Endothelial cell of umbilical vein (primary cell): ENCODE measurements at places on chromosomes 13 and 19. TPM values are rescaled to one million over a fixed set of nuclear protein-coding genes. Genes with fewer than 3 reads are reported as not detected.

ZNF649 gene
- 8.6 and 9.0 TPM in 2 replicates for total RNA-seq

NOTCH3 gene
- 1.2 and 1.5 TPM in 2 replicates for total RNA-seq

GRCh38 chr13:24610956-24611355, 69.3 kb upstream of the ATP12A start:
- no peak overlapping the region for H3K4me3 ChIP-seq
- H3K27ac ChIP-seq: no peak overlapping the region
- H3K4me1 ChIP-seq: no peaks in the 10 kb centered on the region
- no peak for DNase-seq

DNA sequence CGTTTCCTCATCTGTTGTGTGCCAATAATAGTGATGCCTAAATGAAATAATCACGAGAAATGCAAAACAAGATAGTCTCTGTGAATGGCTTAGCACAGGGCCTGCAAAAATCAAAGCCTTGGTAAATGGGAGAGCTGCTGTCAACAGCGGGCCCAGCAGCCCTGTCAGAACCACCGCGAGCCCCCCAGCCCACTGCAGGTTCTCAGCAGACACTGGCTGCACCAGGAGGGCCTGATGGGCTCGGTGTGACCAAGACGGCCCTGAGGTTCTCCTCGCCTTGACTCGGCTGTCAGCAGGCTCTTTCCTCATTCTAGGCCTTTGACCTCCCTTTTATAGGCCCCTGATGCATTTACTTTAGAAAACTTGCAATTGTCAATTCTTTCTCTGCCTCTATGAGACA, 90.9 kb upstream of the GPR183 start:
- no peaks in the 10 kb centered on the region for H3K4me1 ChIP-seq
- H3K27ac ChIP-seq: no peak overlapping the region
- H3K4me3 ChIP-seq: no peak overlapping the region

DHX34 gene
- total RNA-seq: 15.8 and 20.7 TPM in 2 replicates

DNA sequence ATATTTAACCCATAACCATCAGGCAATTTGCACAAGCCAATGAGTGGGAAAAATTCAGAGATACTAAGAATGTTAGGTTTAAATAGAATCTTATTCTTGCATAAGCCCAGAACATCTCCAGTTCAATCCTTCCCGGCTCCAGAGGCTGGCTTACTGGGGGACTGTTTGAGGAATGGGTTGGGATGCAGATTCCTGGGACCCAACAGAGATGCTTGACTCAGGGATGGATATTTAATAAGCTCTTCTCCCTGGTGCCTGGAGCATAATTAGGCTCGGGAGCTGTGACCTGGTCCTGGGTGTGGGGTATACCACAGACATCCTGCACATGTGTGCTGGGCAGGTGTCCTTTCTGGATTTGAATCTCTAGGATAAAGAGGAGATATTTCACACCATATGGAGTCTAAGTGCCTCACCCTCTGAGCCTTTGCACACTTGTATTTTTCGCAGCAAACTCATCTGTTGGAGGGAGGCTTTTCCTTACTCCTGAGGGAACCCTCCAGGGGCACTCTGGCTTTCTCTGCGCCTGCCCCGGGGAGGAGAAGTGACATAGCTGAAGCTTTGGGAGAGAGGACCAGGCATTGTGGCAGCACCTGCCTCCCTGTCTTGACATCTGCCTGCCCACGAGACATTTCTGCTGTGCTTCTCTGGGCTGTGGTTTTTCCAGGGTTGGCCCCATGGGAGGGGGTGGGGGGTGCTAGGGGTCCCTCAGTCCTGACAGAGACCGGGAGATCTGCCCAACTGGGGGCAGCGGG, 36.1 kb upstream of the ANKRD10 start:
- no peaks in the 10 kb centered on the region for H3K27me3 ChIP-seq
- peaks cover 8% of the 10 kb centered on the region for H3K4me1 ChIP-seq
- H3K27ac ChIP-seq: no peak overlapping the region
- no peak for DNase-seq
- no peak overlapping the region for H3K4me3 ChIP-seq
